ENCODE measurements at places on chromosomes 12 and 14. TPM values are rescaled to one million over a fixed set of nuclear protein-coding genes. Genes with fewer than 3 reads are reported as not detected.

The TMEM253 gene
- total RNA-seq: 0.88 TPM

The BHLHE41 gene
- 0.45 TPM for total RNA-seq

The NTN4 gene
- total RNA-seq: 42.6 TPM

The LHX5 gene
- total RNA-seq: not detected

The PRB3 gene
- total RNA-seq: not detected

The NIN gene
- total RNA-seq: 15.7 TPM

The HIP1R gene
- total RNA-seq: 22.5 TPM

The MSRB3 gene
- 20.6 TPM for total RNA-seq

The RNASE7 gene
- total RNA-seq: not detected

The RNFT2 gene
- 2.5 TPM for total RNA-seq

The RASAL1 gene
- total RNA-seq: 0.32 TPM

The WDHD1 gene
- 10.0 TPM for total RNA-seq

The MYH6 gene
- 0.10 TPM for total RNA-seq

The PTPRQ gene
- 0.02 TPM for total RNA-seq

The FOXN4 gene
- total RNA-seq: 0.04 TPM

The PZP gene
- not detected for total RNA-seq

The NPFF gene
- 0.19 TPM for total RNA-seq

The ZNF605 gene
- 3.1 TPM for total RNA-seq

The TTC8 gene
- total RNA-seq: 35.7 TPM

The TEX22 gene
- 0.10 TPM for total RNA-seq

The OVCH1 gene
- total RNA-seq: not detected

The TAS2R43 gene
- total RNA-seq: not detected

The PROX2 gene
- total RNA-seq: not detected

The CLECL1 gene
- not detected for total RNA-seq

The PRKAB1 gene
- 30.3 TPM for total RNA-seq

The TMEM132C gene
- not detected for total RNA-seq

The SYCP3 gene
- total RNA-seq: 0.13 TPM

The TAS2R19 gene
- not detected for total RNA-seq

The STXBP6 gene
- total RNA-seq: 2.7 TPM

The CHST11 gene
- 15.3 TPM for total RNA-seq

The TROAP gene
- total RNA-seq: 88.1 TPM

The GALNT8 gene
- not detected for total RNA-seq

The KRT7 gene
- 6,056 TPM for total RNA-seq

The ACOT6 gene
- total RNA-seq: not detected

The TOMM20L gene
- not detected for total RNA-seq
